ENCODE measurements at places on chromosomes 5 and 9.
A peak's percentile ranks its signal among the peaks of the same experiment; 100 is the strongest.

GRCh38 chr9:20352591-20352990, 269.7 kb downstream of the MLLT3 start:
- DNase-seq, result no peak

DNA sequence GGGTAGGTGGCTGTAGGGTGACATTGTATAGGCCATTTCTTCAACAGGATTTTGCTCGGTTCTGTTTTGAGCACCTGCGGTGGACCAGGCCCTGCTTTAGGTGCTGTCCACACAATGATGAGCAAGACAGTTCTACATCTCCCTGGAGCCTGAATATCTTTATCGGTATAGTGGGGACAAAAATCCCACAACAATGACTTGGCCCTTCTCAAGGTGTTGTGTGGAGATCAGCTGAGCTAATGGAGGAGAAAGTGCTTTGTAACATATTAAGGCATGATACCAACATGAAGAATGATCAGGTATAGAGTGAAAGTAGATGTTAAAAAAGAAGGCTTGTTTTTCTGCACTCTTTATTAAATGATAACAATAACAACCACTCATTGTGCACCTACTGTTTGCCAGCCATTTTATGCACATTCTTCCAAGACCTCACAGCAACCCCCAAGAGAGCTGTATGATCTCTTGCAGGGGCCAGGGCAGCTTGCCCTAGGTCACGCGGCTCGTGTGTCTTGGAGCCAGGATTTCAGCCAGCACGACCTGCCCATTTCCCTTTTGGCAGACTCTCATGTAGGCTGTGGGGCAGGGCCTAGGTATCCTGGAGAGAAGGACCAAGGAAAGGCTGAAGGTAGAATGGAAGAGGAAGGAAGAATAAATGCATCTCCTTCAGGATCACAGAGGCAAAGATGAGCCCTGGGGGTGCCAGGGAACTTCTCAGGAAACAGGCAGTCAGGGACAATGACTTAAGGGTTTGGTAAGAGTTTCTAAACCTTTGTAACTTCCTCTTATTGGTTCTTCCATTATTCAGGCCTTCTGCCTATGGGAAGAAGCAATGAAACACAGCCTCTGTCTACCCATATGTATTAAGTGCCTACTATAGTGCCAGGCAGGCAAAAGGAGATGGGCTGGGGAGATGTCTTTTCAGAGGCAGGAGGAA, 50.0 kb upstream of the PPARGC1B start:
- DNase-seq, result no peak

- DNase-seq, result no peak
Measured at GRCh38 chr5:1042626-1043025, 34.0 kb downstream of the NKD2 start.

DNA sequence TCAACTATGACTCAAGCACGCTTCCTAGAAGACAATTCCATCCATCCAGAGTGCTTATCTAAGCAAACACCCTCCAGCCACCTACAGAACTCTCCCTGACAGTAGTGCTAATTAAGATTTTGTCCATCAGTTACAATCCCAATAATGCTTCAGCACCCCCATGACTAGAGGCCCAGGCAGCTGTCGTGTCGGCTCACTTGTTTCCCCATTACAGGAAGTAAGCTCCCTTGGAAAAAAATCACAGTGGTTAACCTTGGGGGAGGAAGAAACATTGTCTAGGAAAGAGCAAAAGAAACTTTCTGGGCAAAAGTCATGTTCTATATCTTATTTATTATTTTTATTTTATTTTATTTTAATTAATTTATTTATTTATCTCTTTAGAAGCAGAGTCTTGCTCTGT, 108.8 kb upstream of the LPAR1 start:
- DNase-seq, result no peak

GRCh38 chr5:61730866-61731265, 398.8 kb downstream of the ZSWIM6 start:
- no peak for DNase-seq

- DNase-seq, result no peak
Measured at GRCh38 chr9:8825585-8826147, 1026.1 kb upstream of the DMAC1 start.

DNA sequence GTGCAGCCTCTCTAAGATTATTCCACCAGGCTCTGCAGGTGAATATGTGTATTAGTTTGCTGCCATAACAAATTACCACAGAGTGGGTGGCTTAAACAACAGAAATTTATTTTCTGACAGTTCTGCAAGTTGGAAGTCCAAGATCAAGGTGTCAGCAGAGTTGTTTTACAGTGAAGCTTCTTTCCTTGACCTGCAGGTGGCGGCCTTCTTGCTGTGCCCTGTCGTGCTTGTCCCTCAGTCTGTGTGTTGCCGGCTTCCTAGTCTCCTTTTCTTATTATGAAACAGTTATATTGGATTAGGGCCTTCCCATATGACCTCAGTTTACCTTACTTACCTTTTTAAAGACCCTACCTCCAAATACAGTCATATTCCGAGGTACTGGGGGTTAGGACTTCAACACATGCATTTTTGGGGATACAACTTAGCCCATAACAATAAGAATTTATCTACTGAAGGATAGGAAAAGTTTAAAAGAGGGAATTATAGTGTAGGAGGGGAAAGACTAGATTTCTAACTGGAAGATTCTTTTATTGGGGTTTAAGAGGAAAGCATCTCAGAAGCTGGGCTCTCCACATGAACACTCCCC, 97.4 kb downstream of the OSTF1 start:
- DNase-seq, result peak; percentile 13

DNA sequence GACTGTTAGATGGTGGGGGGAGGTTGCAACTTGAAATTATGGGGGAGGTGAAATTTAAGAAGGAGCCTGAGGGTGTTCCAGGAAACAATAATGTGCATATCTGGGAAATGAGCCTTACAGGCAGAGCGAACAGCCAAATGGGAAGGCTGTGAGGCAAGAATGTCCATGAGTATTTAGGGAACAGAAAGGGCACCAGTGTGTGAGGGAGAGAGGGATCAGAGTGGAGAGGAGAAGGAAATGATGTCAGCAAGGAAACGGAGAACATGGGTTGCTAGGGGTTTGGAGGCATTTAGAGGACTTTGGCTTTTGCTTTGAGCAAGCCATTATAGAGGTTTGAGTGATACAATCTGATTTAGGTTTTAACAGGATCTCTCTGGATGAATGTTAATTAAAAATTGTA, 285.4 kb downstream of the TLE4 start:
- no peak for DNase-seq

- no peak for DNase-seq
Measured at GRCh38 chr5:132473668-132474067, 16.9 kb downstream of the IRF1 start.

DNA sequence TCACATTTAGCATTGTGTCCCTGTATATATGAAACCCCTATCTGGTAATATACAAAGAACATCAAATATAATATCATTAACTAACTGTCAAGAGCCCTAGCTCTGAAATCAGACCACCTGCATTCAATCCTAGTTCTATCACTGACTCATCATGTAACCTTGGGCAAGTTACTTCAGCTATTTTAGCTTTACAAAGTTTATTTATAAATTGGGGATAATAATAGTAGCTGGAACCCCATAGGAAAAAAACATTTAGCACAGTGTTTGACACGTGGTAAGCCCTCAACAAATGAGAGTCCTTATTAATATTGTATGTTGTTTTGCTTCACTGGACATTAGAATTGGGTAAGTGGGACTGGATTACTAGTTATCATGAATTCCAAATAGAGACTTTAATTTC, 157.5 kb downstream of the EBF1 start:
- DNase-seq, result no peak

DNA sequence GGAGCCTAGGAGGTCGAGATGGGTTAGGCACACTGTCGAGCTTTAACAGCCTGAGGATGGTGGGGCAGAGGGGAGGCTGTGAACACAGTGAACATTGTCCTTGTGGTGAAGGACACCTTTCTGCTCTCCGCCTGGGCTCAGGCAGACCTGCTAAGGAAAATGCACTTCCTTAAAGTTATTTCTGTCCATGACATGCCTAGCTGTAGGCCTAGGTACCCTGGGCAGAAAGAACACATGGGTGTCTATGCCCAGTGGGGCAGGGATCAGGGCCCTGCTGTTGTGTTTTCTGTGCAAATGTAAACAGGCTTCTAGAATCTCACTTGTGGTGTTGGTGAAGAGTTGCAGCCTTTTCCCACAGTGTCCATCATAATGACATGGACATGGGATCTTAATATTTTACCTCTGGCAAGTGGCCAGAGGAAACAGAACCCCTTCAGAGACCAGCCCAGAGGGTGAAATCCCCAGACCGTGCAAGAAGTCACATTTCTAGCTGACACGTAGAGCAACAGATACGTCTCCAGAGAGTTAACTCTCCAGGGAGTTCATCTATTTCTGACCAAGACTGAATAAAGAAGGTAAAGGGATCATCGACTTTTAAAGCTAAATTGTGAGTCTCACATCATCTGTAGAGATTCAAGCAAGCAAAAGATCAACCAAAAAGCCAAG, 79.2 kb downstream of the C9orf152 start:
- DNase-seq, result no peak

DNA sequence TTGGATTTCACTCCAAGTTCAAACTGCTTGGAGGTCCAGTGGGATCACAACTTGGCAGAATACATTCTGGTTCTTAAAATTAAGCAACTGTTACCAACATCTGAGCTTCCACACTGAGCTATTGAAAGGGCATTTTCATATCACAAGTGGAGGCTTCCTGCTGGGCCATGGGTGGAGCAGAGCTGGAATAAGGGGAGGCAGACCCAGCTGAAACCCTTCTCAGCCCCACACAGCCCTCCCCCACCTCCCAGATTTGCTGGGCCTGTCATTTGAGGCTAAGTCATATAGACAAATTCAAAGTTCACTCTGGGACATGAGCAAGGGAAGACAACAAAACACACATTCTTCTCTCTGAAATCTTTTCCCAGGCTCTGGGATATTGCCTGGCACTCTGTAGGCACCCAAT, 79.9 kb downstream of the ACTL7B start:
- DNase-seq, result no peak

DNA sequence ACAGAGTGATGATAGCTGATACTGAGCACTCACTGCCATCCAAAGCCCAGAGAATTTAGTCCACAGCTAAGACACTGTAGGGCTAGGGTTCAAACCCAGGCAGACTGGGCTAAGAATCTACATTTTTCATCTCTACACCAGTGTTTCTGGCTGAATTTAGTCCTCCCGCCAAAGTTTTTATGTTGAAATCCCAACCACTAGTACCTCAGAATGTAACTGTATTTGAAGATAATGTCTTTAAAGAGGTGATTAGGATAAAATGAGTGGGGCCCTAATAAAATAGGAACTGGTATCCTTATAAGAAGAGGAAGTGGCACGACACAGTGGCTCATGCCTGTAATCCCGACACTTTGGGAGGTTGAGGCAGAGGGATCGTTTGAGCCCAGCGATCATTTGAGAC, 4.3 kb downstream of the GNA14 start:
- no peak for DNase-seq

- DNase-seq, result no peak
Measured at GRCh38 chr5:136311999-136312398, 53.3 kb downstream of the TRPC7 start.

- DNase-seq, result no peak
Measured at GRCh38 chr5:150061538-150061995, 24.8 kb downstream of the CSF1R start.

- DNase-seq, result no peak
Measured at GRCh38 chr5:132653716-132654115, 4.3 kb upstream of the IL13 start.

DNA sequence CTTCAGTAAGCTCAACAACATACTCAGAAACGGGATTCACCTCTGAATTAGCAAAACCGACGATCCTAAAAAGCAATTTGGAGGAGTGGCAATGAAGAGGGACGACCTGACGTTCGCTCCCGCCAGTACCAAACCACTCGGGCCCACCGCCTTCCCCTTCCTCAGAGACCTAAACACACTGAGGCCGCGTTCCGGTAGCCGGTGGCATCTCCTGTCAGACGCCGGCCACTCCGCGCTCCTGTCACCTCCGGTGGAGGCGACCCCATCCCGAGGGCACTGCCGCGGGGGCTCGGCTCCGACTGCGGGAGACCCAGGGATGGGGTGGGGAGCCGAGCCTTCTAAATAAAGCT, 617 bp downstream of the PPP6C start:
- DNase-seq, result no peak

GRCh38 chr9:14311956-14312685, 1.8 kb downstream of the NFIB start:
- DNase-seq, result no peak

GRCh38 chr5:2737273-2738155, 14.0 kb downstream of the IRX2 start:
- no peak for DNase-seq

- DNase-seq, result no peak
Measured at GRCh38 chr5:92455011-92455410, 1071.9 kb upstream of the ARRDC3 start.

- no peak for DNase-seq
Measured at GRCh38 chr5:79318935-79319614, 83.1 kb downstream of the JMY start.

- DNase-seq, result no peak
Measured at GRCh38 chr5:36089989-36090388, 23.3 kb upstream of the UGT3A2 start.

GRCh38 chr9:131937451-131937850, 142.2 kb downstream of the MED27 start:
- no peak for DNase-seq

DNA sequence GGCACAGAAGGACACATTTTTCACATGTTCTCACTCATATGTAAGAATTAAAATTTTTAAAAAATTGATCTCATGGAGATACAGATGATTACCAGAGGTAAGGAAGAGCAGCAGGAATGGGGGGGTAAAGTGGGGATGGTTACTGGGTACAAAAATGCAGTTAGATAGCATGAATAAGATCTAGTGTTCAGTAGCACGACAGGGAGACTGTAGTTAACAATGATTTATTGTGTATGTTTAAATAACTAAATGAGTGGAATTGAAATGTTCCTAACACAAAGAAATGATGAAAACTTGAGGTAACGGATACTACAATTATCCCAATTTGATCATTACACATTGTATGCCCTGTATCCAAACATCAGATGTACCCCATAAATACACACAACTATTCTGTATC, 15.2 kb upstream of the TGFBI start:
- no peak for DNase-seq

DNA sequence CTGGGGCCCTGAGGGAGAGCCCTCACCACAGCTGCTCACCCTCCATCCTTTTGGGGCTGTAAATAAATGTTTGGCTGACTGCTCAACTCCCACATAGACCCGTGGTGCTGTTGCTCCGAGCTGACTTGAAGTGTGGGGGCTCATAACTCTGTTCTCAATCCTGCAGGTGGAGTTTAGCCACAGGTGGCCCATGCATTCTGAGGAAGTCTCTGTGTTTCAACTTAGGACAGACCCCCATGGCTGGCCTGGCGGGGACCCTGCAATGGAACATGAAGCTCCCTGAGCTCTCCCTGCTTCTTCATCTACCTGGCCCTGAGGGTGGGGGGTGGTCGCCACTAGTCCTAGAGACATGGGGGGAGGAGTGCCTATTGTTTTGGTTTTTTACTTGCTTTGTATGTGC, 19.7 kb downstream of the NDUFS6 start:
- no peak for DNase-seq

GRCh38 chr9:89362647-89363310, 44.5 kb downstream of the SECISBP2 start:
- no peak for DNase-seq

- DNase-seq, result no peak
Measured at GRCh38 chr5:36646507-36647023, 40.2 kb downstream of the SLC1A3 start.
